ENCODE measurements at places on chromosomes 5 and 9.

DNA sequence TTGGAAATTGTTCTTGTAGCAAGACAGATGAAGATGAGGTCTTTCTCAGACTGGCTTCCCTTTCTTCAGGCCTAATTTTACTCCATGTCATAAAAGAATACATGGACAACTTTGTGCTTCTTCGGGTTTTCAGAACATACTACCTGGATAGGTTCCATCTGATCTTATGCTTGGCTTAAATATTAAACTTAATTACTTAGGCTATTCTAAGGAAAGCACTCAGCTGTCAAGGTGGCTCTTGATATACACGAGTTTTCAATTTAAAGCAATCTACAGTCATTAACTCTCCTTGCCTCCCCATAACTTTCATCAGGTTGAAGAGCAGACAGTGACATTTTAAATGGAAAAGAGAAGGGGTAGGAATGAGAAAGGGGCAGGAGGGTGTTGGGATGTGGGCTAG, 9.5 kb upstream of the PPP3R2 start:
- ATAC-seq, result no peak

- peak; percentile 79 for ATAC-seq
Observed at GRCh38 chr5:96084874-96085506, 123.3 kb upstream of the ELL2 start.

DNA sequence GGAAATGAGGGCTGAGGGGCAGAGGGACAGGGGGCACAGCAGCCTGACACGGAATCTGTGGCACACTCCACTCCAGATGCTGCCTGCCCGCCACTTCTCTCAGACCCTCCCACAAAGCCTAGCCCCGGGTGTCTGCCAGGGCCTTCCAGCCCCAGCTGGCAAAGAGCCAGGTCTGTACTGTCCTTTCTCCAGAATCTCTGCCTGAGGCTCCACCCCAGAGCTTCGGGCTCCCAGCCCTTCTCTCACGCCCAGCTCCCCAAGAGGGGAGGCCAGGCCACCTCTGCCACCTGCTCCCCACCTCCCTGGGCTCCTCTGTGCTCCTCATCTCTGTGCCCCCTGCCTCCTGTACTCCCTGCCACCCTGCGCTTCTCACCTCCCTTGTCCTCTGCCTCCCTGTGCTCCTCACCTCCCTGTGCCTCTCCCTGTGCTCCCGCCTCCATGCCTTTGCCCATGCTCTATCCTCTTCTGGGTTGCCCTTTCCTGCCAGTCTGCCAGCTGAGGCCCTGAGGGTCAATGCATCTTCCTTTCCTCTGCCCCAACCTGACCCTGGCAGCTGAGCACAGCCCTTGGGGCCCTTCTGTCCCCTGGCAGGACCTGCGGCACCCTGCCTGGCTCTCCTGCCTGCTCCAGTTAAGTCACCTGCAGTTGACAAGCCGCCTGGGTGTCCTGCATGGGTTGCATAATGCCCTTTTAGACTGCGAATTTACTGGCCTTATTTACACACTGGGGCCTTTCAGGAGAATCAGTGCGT, 36.4 kb downstream of the RASGEF1C start:
- no peak for ATAC-seq

DNA sequence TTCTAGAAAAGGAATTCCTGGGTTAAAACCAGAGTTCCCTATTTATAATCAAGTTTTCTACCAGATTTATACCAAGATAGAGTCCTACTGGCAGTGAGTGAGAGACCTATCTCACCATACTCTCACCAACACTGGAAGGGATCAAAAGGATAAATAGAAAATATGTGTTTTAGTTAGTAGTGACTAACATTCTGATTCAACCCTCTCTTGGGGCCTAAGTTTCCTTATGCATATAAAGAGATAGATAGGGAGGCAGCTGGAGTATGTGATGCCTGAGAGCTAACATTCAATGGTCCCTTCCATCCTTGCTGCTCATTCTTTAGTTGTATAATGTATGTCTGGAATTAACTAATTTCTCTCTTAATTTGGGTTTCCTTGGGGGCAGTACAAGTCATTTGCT, 32.0 kb downstream of the CKMT2 start:
- no peak for ATAC-seq

DNA sequence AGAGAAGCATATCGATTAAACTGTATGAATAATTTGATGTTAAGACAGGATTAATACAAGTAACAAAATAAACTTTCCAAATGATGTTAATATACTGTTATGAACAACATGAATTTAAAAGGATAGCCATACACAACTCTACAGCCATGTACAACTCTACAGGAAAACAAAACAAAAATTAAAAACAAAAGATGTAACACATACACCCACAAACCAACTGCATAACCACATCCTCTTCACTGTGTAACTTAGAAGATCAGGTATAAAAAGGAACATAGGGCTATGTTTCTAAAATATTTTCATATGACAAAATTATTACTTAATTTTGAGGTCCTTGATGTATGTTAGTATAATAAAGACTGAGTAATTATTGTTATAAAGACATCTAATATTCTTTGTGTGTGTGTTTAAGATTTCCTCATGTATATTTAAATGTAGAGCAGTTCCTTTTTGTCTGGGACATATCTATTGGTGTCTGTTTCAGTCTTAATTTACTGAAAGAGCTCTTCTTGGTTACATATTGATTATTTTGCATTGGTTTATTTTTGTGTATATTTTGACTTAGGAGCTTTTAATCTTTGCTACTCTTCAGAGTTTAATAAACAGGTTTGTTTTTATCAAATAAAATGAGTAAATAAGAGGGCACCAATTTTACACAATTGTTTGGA, 966.8 kb upstream of the CTNND2 start:
- ATAC-seq, result no peak

DNA sequence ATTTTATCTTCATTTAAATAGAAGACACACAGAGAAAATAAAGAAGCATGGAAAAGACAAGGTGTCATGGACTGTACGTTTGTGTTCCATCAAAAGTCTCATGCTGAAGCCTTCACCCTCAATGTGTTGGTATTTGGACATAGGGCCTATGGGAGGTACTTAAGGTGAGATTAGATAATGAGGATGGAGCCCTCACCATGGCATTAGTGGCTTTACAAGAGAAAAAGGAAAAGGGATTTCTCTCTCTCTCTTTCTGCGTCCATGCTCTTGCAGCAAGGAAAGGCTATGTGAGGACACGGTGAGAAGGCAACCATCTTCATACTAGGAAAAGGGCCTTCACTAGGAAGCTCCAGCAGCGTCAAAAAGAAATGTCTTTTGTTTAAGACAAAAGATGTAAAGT, 797.0 kb upstream of the CDH10 start:
- ATAC-seq, result no peak

Data from esophagus mucosa (tissue), 1 donor.